Kidney glomerular epithelial cell (primary cell): ENCODE measurements at places on chromosomes 1 and 21.

- no peak for DNase-seq
Measured at GRCh38 chr21:34131586-34131985, 58.2 kb downstream of the MRPS6 start.

DNA sequence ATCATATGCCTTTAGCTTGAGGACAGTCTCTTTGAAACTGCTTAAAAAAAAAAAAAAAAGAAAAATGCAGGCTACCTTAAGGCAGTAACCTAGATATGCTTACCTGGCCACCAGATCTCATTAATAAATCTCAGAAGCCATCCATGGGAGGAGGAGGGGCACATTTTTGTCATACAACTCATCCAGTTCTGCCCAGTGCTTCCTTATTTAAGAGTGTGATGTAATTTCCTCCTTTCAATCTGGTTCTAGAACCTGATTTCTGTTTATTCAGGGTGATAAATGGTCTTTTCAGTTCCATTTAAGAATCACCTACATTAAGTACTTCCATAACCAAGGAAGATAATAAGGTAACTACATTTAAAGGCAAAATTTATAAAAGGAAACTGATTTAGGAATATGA is 6.1 kb downstream of the ERRFI1 start:
- DNase-seq, result peak; percentile 94

- no peak for DNase-seq
Measured at GRCh38 chr1:175665616-175666015, 77.8 kb downstream of the TNR start.

- no peak for DNase-seq
Measured at GRCh38 chr1:54355931-54356679, 50.1 kb downstream of the SSBP3 start.

- no peak for DNase-seq
Measured at GRCh38 chr1:171919891-171920887, 78.9 kb downstream of the DNM3 start.

GRCh38 chr1:1332031-1332755 is 1.1 kb downstream of the TAS1R3 start:
- no peak for DNase-seq

GRCh38 chr1:208113011-208113410 is 131.2 kb downstream of the PLXNA2 start:
- DNase-seq, result no peak

DNA sequence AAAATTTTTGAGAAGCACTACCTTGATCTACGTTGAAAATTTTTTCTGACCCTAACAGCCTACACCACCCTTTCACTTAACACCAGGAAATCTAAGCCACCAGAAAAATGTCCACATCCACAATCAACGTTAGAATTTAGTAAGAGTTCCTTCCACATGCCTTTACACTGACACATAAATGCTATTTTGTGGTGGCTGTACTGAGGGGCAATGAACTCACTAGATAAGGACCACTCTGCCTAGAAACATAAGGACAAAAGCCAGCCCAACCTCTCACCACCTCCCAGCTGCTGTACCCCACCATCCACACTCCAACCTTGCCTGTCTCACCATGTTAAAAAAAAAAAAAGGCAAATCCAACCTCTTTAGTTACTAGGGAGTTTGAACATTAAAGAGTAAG is 29.8 kb downstream of the PARP1 start:
- DNase-seq, result no peak

DNA sequence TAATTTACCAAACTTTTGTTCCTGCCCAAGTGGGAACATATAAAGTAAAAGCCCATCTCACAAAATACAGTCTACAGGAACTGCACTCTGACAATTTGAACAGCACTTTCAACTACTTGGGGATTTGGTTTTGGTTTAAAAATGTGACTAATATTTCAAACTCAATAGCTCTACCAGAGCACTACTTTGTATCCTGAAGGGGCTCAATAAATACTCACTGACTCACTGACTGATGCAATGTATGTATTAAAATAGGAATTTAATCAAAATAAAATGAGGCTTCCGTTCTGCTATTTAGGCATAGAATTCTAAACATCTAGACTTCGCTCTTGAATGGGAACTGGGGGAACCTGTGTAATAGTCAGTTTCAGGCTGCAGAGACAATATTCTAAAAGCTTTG is 21.9 kb downstream of the EFCAB14 start:
- DNase-seq, result no peak

- DNase-seq, result no peak
Measured at GRCh38 chr1:169318536-169319244, 48.9 kb downstream of the NME7 start.
